NCI-H460 (cell line): ENCODE measurements at places on chromosomes 16 and 17. TPM values are rescaled to one million over a fixed set of nuclear protein-coding genes. Genes with fewer than 3 reads are reported as not detected.

The HOXB2 gene
- 0.52 TPM in 1 of 2 replicates, not detected in the other for total RNA-seq

- no peak for DNase-seq
Measured at GRCh38 chr17:59812139-59812538, 80.6 kb downstream of the TUBD1 start.

The TNP2 gene
- total RNA-seq: not detected in 2 replicates

The TMC8 gene
- total RNA-seq: 0.30 TPM in 1 of 2 replicates, not detected in the other

The SLC9A5 gene
- 0.78 and 0.94 TPM in 2 replicates for total RNA-seq

- DNase-seq: no peak
Measured at GRCh38 chr17:64496348-64496785, 487 bp downstream of the POLG2 start.

- DNase-seq: no peak
Measured at GRCh38 chr16:9012848-9013507, 49.3 kb upstream of the USP7 start.

The CCDC40 gene
- 2.0 and 2.6 TPM in 2 replicates for total RNA-seq

The DNAJC7 gene
- 107 and 109 TPM in 2 replicates for total RNA-seq

DNA sequence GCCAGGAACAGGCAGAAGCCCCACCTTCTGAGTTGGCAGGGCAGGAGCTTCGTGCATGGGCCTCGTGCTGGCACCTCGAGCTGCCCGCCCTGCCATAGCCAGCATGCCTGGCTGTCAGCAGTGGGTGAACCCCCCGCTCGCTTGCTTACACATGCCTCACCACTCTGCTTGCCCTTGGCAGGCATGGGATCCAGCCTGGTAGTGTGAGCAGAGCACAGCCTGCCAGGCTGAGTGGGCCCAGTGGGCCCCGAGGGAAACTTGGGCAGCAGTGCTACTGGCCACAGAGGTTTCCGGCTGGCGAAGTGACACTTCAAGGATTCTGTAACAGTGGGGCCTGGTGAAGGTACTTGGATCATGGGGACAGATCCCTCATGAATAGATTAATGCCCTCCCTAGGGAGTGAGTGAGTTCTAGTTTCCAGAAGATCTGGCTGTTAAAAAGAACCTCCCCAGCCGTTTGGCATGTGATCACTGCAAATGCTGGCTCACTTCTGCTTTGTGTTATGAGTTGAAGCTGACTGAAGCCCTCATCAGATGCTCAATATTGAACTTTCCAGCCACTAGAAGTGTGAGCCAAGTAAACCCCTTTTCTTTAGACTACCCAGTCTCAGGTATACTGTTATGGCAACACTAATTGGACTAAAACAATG is 114.7 kb downstream of the BCAS3 start:
- no peak for DNase-seq

DNA sequence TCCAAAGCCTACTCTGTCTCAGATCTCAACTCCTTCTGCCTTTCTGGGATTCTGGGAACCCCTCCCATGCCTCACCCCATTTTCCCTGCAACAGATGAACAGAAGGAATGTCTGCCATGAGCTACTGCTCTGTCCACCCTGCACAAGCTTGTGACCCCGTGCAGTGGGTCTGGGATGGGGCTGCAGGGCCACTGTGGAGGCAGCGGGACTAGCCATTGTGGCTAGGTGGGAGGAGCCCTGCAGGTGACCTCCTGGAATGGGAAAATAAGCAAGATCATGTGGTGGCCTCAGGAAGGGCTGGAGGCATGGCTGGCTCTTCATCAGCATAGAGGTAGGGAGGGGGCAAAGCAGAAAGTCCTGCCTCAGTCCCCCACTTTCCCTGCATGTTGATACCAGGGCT is 13.7 kb downstream of the PDP2 start:
- DNase-seq: no peak

GRCh38 chr17:49597928-49598655 is 22.4 kb downstream of the NXPH3 start:
- no peak for DNase-seq

The CACNA1G gene
- total RNA-seq: 0.06 and 0.07 TPM in 2 replicates

GRCh38 chr17:53193044-53193443 is 629.7 kb upstream of the KIF2B start:
- no peak for DNase-seq

DNA sequence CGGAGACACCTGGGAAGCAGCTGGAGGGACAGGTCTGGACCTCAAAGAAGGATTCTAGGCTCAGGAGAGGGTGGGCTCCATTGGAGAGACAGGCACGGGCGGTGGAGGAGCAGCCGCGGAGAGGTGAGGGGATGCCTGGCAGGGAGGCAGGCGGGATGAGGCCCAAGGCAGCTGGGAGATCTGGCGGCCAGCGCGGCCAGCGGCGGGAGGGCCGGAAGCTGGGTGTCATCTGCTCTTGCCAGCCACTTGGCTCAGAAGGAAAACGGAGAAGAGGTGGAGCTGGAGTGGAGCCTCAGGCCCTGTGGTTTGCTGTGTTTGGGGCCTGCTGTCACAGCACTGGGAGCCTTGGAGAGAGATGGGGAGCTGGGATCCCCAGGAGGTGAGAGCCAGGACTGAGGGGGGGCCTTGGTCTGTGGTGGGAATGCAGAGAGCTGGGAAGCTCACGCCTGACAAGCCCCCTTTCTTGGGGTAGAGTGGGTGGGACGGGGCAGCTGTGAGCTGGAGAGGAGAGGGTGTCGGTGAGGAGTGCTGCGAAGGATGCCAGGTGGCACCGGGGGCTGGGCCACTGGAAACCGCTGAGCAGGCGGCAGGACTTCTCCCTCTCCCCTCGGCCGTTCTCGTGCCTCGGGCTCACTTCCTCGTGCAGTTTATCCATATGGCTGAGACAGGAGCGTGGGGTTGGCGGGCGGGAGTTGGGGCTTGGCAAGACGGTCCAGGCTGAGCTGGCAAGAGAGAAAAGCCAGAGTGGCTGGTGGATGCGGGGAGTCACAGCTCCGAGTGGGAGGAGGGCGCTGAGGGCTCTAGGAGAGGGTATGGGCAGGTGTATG is 8.0 kb downstream of the TBC1D24 start:
- DNase-seq: no peak
